ENCODE measurements at places on chromosomes 1 and 21. TPM values are rescaled to one million over a fixed set of nuclear protein-coding genes. Genes with fewer than 3 reads are reported as not detected.

The FCRLB gene
- 1.7 TPM for total RNA-seq

The C1orf94 gene
- not detected for total RNA-seq

The IL19 gene
- not detected for total RNA-seq

The IGSF3 gene
- 66.9 TPM for total RNA-seq

The FAM110D gene
- not detected for total RNA-seq

The SH2D2A gene
- total RNA-seq, result 3.6 TPM

The FCER1G gene
- total RNA-seq, result not detected

The CD1B gene
- total RNA-seq, result not detected

The GPR25 gene
- not detected for total RNA-seq

The NEK2 gene
- total RNA-seq, result 4.8 TPM

The CSF3R gene
- 0.24 TPM for total RNA-seq

The MAN1C1 gene
- 0.64 TPM for total RNA-seq

The NTMT2 gene
- not detected for total RNA-seq

The CFHR4 gene
- total RNA-seq, result not detected

The OPTC gene
- total RNA-seq, result not detected

All from tracheal epithelial cell (primary cell).